ENCODE measurements at places on chromosomes 6 and 20. TPM values are rescaled to one million over a fixed set of nuclear protein-coding genes. Genes with fewer than 3 reads are reported as not detected.

The SRMS gene
- polyA plus RNA-seq, result 0.16 TPM

The CLPSL1 gene
- not detected for polyA plus RNA-seq

The GLP1R gene
- not detected for polyA plus RNA-seq

The SNRPB2 gene
- 41.8 TPM for polyA plus RNA-seq

The LCA5 gene
- polyA plus RNA-seq, result 0.63 TPM

Data from mammary epithelial cell (primary cell).